Placental pericyte (primary cell): ENCODE measurements at places on chromosomes 4 and X. TPM values are rescaled to one million over a fixed set of nuclear protein-coding genes. Genes with fewer than 3 reads are reported as not detected.

The ATOH1 gene
- total RNA-seq, result not detected in 2 replicates

The NPNT gene
- total RNA-seq, result not detected in 2 replicates

The CCDC160 gene
- total RNA-seq, result 0.14 and 0.22 TPM in 2 replicates

The LONRF3 gene
- 0.22 and 0.57 TPM in 2 replicates for total RNA-seq

The GASK1B gene
- total RNA-seq, result 22.0 and 53.6 TPM in 2 replicates

The CXCL9 gene
- under 0.01 TPM in 1 of 2 replicates, not detected in the other for total RNA-seq

The POU3F4 gene
- not detected in 2 replicates for total RNA-seq

The MAGEA3 gene
- total RNA-seq, result not detected in 2 replicates

The CDS1 gene
- under 0.01 TPM in 1 of 2 replicates, not detected in the other for total RNA-seq

The EPGN gene
- not detected in 2 replicates for total RNA-seq

The DUSP9 gene
- total RNA-seq, result under 0.01 and 0.14 TPM in 2 replicates
